Inflammatory macrophage treated with lipopolysaccharide for 4 hours (primary cell): ENCODE measurements at places on chromosomes 16 and 17.

DNA sequence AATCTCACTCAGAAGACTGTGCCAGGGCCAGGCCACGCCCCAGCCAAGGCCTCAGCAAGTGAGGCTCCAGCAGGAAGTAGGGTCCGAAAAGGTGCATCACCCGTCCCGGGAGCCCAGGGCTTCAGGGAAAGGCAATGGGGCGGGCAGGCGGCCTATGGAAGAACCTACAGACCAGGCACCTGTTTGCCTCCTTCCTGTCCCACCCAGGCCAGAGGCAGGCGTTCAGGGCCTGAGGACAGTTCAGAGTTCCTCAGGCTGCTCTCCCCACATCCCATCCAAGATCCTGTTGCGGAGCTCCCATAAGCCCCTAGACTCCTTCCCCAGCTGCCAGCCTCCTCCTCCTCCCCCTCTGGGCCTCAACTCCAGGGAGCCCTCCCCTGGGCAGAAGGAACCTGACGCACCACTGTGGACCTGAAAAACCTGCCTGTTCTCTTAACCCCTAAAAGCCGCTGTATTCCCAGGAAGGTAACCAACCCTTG is 2.3 kb downstream of the CLUH start:
- DNase-seq, result peak; percentile 7

- DNase-seq, result no peak
Measured at GRCh38 chr16:747978-748746, 7.4 kb upstream of the CIAO3 start.

DNA sequence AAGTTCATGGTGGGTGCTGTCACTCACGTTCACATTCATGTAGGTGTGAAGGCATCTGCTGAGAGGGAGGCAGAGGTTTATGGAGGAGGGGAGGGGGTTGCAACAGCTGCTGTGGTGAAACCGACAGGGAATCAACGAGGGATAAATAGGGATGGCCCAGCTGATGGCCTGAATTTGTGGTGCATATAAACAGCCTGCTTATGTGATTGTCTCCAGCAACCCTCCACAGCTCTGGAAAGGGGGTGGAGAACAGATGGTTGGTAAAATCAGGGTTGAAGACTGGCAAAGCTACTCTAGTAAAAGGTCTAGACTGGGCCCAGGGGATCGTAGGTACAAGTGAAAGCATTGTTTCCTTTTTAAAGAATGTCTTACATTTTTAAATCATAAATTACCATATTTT is 53.7 kb downstream of the IQCK start:
- DNase-seq, result no peak

GRCh38 chr16:82993926-82994325 is 367.2 kb downstream of the CDH13 start:
- no peak for DNase-seq

DNA sequence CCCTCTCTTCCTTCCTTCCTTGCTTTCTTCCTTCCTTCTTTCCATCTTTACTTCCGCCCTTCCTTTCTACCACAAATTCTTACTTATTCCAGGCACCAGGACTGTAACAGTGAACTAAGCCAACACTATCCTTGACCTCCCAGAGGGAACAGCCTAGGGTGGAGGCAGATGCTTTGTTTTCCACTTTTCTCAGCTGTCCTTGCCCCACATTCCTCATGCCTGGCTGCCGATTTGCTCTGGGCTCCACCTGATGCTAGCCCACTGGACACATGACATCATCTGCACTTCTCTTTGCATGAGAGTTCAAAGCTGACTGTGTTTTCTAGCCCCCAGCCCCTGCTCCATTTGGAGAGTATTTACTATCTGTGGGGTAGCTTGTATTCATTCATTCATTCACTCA is 283.0 kb downstream of the MAF start:
- DNase-seq, result no peak

- no peak for DNase-seq
Measured at GRCh38 chr17:15319452-15320010, 21.9 kb downstream of the TEKT3 start.

DNA sequence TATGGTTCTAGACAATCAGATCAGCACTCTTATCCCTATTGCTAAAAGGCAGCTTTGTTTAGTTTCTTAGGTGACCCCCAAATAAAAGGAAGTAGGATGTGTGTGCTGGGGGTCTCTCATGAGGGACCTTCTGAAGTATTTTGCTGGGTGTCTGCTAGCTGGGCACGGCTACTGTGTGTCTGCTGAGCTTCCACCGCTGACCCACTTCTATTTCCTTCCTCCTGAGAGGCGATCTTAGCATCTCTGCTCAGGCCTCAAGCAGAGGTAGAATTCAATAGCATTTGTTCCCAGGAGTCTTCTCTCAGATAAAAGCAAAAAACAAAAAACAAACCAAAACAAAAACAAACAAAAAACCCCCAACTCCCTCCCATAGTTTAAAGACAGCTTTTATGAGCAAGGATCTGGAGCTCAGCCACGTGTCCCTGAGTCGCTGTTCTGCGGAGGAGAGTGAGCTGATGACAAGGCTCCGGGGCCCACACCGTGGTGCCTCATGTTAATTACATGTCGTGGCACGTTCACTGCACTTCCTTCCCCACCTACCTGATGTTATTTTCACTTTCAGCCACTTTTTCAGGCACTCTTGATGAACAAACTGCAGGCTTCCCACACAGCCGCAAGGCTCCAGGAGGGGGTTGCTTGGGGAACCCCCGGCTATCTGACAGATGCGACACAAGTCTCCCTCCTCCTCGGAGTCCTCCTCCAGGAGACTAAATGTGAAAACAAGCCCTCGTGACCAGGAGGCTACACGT is 83.5 kb downstream of the MARCHF10 start:
- DNase-seq, result peak; percentile 91

- no peak for DNase-seq
Measured at GRCh38 chr16:3485097-3485745, 10.1 kb downstream of the C16orf90 start.
